NCI-H748 treated with DMSO at 0.1 percent for 48 hours (cell line): ENCODE measurements at places on chromosomes 7 and 10.

GRCh38 chr10:21171197-21171935 lies 274.3 kb upstream of the NEBL start:
- no peak for DNase-seq

DNA sequence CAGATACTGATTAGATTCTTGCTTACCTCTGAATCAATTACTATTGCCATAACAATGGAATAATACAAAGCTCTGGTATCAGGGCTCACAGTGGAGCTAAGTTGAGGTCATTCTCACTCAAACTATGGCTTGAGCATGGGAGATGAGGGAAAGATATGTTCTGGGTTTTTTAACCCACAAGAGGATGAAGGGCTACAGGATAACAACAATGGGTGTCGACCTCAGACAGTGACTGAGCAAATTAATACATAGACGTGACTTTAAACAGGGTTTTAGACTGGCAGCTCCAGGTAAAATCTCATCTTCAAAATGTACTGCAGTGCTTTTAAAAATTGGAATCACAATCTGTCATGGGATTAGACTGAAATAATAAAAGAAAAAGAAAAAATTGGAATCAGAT lies 7.5 kb upstream of the HIBADH start:
- DNase-seq: no peak

DNA sequence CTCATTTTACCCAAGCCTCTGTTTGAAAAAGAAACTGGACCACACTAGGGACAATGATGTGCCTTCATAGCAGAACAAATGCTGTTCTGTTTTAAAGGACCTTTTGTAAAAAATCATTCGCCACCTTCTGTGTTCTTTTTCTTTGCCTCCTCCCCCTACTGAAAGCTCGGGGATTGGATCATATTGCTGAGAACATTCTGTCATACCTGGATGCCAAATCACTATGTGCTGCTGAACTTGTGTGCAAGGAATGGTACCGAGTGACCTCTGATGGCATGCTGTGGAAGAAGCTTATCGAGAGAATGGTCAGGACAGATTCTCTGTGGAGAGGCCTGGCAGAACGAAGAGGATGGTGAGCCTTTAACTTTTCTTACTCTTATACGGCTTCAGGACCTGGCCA lies 62.2 kb downstream of the POLL start:
- no peak for DNase-seq

DNA sequence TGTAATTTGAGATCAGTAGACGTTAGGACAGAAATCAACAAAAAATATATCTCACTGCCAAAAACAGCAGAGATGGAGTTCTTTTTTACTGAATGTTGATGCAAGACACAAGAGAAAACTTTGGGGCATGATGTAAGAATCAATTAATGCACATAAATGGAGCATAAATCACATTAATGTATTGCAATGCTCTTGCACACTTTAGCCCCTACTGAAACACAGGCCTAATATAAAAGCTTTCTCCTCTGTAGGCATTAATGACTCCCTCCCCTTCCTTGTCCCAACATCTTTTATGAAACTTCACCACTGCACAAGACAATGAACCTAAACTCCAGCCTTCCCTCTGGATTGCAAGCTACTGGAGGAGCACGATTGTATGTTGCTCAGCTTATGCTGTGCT lies 58.8 kb downstream of the CACNA2D1 start:
- DNase-seq: no peak

GRCh38 chr10:102799691-102800471 lies 37.3 kb downstream of the CYP17A1 start:
- DNase-seq: no peak

DNA sequence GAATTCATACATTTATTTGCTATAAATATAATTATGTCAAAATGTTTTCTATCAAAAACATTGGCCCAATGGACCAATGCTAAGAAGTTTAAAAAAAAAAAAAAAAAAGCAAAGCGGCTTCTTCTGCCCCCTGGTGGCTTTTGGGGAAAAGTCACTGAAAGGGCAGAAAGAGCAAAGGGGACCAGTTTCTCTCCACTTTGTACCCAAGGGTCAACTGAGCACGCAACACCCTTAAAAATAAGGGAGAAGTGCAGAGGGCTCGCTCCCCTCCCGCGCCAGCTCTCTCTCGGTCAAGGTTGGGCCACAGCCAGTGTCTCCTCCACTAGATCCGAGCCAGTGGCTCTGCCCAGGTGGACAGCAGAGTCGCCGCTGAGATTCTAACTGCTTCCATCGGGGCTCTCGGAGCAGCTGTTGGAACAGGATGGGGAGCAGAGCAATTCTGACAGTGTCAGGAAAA lies 136.4 kb upstream of the FGFR2 start:
- DNase-seq: no peak

GRCh38 chr7:17239683-17240521 lies 58.5 kb upstream of the AHR start:
- no peak for DNase-seq
